ENCODE measurements at places on chromosomes 16 and 17.

DNA sequence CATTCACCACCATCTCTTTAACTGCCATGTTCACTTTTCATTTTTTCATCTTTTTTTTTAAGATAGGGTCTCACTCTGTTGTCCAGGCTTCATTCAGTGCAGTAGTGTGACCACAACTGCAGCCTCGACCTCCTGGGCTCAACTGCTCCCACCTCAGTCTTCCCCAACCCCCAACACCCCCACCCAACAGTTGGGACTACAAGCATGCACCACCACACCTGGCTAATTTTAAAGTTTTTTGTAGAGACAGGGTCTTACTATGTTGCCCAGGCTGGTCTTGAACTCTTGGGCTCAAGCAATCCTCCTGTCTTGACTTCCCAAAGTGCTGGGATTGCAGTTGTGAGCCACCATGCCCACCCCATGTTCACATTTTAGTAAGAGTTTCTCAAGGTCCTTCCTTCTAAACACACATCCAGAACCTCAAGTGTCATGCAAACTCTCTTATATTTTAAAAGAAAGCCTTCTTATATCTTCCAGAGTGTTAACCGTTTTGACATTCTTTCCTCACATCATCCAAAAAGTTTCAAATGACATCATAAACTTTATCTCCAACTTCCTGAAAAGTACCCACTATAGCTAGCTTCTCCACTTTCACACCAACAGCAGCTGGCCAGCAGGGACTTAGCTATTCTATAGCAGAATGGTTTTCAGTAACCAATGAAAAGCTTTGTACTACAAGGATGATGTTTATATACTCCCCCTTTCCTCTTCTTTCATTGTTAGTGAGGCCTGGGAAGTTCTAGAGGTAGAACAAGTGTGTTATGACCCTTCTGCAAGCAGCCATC is 49.3 kb downstream of the TRAF4 start:
- DNase-seq: no peak

DNA sequence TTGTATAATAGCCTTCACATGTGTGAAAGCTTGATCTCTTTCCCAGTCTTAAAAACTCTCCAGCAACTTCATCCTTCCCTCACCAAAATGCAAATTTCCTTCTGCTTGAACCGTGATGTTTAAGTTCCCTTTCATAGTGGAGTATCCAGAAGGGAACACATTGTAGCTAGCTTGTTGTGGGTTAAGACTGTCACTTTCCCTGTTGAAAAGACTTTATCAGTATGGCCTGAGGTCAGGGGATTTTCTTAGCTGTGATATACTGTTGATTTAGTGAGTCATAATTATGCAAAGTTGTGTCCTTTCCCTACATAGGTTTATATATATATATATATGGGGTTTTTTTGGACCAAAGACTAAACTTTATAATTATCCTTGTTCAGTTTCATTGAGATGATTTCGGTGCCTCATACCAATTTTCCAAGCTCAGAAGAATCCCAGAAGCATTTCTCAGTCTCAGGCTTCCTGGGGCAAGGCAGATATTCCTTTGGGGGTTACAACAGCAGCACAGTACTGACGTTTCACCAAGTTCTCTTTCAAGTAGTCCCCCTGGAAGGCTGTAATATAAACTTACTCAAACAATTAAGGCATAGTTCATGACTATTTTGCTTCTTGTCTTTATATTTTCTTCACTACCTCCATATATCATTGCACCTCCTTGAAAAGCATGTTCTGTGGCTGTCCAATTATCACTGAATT is 35.7 kb downstream of the ESRP2 start:
- DNase-seq: no peak

DNA sequence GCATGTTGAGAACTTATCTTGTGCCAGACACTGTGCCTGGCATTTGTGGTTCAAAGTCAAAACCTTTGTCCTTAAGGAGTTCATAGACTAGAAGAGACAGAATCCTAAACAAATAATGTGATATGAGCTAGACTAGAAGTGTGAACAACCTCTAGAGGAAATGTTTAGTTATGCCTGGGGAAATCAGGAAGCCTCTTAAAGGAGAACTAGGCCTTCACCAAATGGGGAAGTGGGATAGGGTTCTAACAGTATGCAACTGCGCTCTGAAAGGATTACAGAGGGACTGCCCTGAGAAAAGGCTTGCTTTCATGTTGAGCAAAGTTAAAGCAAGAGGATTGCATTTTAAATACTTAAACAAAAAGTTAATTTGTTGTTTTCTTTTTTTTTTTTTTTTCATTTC is 4.9 kb downstream of the RUNDC1 start:
- no peak for DNase-seq

- no peak for DNase-seq
These were observed 3.1 kb downstream of the NME3 start for GRCh38 chr16:1768061-1768766.

- no peak for DNase-seq
These were observed 16.3 kb downstream of the ATAD5 start for GRCh38 chr17:30848021-30848420.

- DNase-seq: no peak
These were observed 4.2 kb downstream of the MYO15B start for GRCh38 chr17:75591722-75592302.

DNA sequence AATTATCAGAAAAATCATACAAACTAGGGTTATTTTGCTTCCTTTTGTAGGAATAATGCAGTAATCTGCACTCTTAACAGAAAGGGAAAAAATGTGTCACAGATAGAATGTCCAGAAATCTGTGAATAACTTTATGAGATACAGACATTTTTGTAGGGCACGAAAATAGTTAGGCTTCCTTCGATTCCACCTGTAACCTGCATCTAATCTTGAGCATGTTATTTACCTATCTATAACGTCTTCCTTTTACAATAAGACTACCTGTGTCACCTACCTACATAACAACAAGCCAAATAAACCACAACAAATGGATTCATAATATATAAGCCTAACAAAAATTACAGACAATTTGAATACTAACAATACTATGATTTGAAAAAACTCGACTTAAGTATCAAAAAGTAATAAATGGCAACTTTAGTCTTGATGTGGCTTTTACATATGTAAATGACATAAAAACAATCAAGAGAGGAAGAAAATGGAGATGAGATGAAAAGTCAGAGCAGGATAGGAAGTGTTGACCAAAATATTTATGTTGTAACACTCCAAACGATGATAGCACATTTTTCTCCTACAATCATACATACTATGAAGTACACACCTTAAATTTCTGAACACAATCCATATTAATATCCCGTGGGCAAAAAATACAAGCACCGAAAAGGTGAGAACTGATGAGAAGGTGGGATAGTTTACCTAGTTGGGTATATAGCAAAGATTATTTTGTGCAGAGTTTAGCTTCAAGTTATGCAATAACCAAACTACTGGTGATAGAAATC is 2.5 kb downstream of the STAT5B start:
- no peak for DNase-seq

DNA sequence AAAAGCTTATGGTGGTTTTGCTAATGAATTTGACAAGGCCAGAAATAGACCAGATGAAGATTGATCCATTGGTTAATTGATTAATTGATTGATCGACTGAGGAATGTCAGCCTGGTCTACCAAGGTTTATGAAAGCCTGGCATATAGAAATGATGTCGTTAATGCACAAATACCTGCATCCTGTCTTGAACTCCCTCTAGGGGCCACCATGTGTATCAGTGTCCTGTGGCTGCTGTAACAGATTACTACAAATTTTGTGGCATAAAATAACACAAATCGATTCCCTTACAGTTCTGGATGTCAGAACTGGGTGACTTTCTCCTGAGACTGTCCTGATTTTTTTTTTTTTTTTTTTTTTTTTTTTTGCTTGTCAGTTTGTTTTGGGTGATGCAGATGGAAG is 553.2 kb downstream of the MAF start:
- DNase-seq: no peak

- no peak for DNase-seq
These were observed 22.0 kb downstream of the C16orf87 start for GRCh38 chr16:46808997-46809396.

- no peak for DNase-seq
These were observed 430.7 kb downstream of the HS3ST3B1 start for GRCh38 chr17:14731591-14731990.
